ENCODE measurements at places on chromosomes 6 and 20.

DNA sequence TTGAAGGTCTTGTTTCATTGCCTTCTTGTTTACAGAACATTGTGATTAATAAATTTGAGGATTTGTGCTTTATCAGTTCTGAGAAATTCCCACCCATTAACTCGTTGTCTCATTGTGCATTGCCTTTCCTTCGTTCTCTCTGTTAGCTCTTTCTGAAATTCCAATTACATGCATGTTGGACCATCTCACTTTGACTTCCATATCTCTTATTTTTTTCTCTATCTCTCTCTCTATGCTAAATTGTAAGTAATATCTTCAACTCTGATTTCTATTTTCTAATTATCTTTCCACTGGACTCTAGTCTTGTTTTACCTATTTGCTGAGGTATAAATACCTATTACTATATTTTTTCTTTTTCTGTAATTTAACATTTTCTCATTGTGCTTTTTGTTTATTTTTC lies 92.3 kb downstream of the SHLD1 start:
- no peak for DNase-seq

DNA sequence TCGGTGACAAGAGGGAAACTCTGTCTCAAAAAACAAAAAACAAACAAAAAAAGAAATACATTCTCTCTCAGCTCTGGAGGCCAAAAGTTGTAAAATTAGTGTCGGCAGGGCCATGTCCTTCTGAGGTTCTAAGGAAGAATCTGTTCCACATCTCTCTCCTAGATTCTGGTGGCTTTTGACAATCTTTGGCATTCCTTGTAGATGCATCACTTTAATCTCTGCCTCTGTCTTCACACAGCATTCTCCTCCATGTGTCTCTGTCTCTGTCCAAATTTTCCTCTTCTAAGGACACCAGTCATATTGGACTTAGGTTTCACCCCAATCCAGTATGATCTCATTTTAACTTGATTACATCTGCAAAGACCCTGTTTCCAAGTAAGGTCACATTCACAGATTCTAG lies 9.1 kb downstream of the PPP2R5D start:
- DNase-seq: no peak

DNA sequence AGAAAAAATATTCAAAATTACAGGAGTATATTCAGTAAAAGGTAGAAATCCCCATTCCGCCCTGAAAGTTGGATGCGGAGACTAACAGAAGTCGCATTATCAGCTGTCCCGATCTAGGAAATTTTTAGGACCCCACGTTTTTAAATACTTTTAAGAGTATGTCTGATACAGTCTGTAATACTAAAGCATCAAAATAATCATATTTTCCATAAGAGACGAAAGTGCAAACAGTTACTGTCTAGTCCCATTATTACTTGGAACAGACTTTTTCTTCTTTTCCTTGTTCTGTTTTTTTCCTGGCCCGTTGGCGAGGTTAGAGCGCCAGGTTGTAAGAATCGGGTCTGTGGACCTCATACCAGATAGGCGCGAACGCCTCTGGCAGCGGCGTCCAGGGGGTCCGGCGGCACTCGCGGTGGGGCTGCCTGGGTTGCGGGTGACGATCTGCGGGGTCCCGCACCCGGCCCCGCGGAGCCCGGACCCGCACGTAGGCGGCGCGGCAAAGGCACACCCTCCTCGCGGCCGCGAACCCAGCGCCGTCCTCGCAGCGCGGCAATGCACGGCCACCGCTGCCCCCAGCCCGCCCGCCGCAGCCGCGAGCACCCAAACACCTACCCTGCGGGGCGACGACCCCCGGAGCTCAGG lies 460 bp downstream of the PLAGL1 start:
- DNase-seq: no peak

DNA sequence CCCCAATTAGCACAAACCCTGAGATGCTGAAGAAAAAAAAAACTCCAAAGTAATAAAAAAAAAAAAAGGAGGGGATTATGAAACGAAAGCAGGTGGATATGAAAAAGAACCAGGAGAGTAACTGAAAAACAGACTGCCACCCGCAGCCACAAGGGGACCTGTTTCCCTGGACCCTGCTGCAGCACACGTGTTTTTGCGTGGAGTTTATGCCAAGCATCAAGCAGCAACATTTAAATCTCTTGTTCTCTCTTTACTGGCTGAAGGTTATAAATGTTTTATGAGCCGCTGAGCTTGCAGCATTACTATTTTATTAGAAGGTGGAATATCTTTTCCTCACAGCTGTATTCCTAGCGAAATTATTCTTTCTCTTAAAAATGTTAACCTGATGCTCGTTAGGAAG lies 131.6 kb upstream of the OLIG3 start:
- no peak for DNase-seq

GRCh38 chr6:165889636-165890403 lies 226.8 kb upstream of the PDE10A start:
- DNase-seq: no peak

- DNase-seq: no peak
Observed at GRCh38 chr20:47362361-47363219, 6.1 kb upstream of the ZMYND8 start.

DNA sequence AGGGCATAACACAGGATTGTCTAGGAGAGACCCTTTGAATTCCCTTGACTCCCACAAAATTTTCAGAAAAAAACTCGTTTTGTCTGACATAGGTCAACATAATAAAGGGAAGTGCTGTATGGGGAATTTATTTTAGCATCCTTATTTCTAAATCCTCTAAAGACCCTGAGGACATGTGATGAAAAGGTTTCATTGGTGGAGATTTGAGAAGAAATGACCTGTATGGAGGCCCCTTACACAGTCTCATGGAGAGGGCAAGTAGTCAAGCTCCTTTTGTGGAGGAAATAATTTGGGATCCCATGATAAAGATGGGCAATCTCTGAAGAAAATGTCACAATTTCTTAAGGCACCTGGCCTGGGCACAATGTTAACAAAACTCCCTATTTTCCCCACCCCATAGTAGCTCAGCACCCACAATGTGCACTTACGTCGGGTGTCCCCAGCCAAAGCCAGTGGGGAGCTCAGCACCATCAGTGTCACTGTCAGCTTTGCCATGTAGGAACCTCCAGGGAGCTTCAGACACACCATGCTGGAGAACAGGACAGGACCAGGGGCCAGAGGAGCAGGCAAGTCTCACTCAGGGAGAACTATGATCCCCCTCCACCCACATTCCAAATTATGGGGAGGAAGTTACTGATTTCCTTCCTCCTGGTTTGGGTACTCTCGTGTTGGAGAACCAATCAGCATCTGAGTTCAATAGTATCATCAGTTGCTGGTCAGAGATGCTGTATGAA lies at the start of gene HLA-DRB5:
Gene HLA-DRB5 (minus strand): TSS at position 591 of the 734 bp plus-strand sequence. CDS start 63 bp downstream, at position 528.
- no peak for DNase-seq

DNA sequence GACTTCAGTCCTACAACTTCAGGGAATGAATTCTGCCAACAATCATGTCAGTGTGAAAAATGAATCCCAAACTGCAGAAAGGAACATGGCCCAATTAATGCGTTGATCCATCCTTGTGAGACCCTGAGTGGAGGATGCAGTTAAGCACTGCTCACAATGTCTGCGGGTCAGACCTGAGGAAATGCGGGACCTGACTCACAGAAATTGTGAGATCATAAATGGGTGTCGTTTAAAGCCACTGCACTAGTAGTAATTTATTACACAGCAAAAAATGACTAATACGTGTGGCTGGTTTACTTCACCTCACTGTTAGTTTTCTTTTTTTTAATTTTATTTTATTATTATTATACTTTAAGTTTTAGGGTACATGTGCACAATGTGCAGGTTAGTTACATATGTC lies 505.0 kb downstream of the PRKN start:
- DNase-seq: no peak

DNA sequence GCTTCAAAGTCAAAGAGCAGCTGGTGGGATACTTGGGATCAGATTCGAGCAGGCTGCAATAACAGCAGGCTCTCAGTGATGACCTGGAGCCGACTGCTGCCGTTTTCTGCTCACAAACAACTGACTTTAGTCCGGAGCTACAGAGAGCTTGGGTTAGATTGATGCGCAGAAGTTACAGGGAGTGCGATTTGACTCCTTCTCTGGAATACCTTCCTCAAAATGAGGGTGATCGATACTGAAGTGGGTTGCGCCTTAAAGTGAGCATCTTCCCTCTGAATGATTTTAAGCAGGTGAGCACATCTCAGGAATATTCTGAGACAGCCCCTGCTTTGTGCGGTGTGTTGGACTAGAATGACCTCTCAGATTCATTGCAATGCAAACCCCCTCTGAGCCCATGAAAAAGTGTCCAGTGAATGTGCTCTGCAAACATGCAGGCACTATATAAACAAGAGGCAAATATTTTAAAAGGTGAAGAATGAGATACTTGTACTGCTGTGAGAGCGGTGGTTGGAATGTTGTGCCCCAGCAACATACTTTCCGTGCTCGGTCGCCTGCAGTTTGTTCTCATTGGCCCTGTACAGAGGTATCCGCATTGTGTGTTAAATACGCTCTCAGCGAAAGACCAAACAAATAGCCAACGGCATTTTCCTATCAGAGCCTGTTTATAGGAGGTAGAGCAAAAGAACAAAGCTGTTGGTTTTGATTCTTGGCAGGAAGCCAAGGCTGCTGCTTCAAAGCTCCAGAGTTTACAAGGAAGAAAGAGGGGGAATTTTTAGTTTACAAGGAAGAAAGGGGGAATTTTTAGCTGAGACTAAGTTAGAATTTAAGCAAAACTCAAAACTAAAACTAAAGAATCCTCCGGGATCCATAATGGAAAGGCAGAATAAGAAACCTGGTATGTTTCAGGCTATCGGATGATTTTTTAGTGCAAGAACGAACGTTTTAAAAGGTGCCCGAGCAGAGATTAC lies 67.7 kb downstream of the PHACTR2 start:
- DNase-seq: no peak

- no peak for DNase-seq
Observed at GRCh38 chr20:23448167-23448566, 4.5 kb downstream of the CST11 start.

DNA sequence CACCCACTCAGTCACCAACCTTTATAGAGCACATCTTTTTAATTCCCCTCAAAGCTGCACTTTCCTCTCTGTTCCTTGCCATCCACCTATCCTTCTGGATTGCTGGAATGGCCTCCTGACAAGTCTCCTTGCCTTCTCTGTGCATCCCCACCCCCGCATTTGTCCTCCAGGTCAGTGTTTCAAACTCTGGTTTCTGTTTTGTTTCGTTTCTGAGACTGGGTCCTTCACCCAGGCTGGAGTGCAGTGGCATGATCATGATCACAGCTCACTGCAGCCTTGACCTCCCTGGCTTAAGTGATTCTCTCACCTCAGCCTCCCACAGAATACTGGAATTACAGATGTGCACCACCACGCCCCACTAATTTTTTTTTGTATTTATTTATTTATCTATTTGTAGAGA lies 96.2 kb downstream of the PLCB1 start:
- no peak for DNase-seq

DNA sequence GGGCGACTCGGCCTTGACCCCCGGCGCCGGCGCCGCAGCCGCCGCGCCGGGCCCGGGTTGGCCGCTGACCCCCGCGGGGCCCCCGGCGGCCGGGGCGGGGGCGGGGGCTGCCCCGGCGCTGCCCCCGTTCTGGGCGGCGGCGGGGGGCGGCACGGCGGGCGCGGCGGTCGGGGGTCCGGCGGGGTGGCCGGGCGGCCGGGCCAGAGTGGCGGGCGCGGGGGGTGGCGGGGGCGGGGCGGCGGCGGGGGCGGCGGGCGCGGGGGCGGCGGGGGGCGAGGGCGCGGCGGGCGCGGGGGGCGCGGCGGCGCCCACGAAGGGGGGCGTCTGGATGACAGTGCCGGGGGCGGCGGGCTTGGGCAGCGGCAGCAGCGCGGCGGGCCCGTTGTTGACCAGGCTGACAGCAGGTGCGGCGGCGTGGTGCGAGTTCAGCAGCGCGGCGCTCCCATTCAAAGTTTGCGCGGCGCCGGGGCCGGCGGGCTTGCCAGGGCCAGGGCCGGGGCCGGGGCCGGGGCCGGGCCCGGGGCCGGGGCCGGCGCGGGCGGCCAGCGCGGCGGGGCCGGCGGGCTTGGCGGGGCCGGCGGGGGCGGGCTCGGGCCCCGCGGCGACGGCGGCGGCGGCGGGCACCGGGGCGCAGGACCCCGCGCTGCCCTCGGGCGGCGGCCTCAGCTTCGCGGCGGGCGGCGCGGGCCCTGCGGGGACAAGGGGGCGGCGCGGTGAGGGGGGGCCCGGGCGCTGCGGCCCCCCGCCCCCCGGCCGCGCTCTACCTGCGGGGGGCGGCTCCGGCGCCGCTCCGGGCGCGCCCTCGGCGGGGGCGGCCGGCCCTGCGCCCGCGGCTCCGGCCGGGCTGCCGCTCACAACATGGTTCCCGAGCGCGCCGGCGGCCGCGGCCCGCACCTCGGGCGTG lies 659 bp downstream of the TAF4 start:
- DNase-seq: peak; percentile 36

GRCh38 chr6:56864171-56864616 lies 90.7 kb upstream of the BEND6 start:
- no peak for DNase-seq

DNA sequence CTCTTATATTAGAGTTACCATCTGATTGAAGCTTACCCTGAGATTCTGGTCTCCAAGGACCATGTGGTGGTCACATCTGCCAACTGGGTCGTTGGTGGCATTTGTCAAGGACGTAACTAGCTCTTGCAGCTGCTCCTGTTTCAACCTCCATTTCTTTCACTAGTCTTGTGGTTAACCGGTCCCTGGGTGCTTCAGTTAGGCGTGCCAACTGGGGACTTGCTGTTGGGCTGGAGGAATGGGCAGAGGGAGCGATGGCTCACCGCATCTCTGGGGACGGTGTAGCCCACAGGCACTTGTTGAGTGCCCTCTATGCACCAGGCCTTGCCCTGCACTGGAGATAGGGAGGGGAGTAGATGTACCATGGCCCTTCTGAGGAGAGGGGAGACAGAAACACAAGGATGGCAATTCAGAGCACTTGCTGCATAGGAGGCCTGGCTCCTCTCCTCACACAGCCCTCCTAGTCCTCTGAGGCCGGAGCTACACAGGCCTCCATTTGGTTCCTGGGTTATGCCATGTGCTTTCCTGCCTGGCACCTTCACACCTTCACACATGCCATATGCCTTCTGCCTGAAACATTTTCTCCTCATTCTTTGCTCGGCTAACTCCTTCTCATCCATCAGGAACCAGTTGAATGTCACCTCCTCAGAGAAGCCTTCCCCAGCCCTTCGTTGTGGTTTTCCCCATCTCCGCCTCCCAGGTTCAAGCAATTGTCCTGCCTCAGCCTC lies 20.0 kb upstream of the ASXL1 start:
- no peak for DNase-seq

GRCh38 chr20:36647196-36648121 lies 1.5 kb upstream of the SLA2 start:
- DNase-seq: no peak

GRCh38 chr6:144878577-144878976 lies 593.4 kb downstream of the UTRN start:
- DNase-seq: no peak

GRCh38 chr6:160508599-160508998 lies 155.5 kb downstream of the LPA start:
- no peak for DNase-seq

GRCh38 chr20:17558154-17558940 lies 11.5 kb upstream of the DSTN start:
- peak; percentile 70 for DNase-seq

- no peak for DNase-seq
Observed at GRCh38 chr6:126650931-126651330, 311.0 kb downstream of the CENPW start.

GRCh38 chr6:21151119-21151518 lies 442.4 kb upstream of the SOX4 start:
- no peak for DNase-seq

Measured in H54 (cell line).